8988T (cell line): ENCODE measurements at places on chromosomes 7 and 10.

DNA sequence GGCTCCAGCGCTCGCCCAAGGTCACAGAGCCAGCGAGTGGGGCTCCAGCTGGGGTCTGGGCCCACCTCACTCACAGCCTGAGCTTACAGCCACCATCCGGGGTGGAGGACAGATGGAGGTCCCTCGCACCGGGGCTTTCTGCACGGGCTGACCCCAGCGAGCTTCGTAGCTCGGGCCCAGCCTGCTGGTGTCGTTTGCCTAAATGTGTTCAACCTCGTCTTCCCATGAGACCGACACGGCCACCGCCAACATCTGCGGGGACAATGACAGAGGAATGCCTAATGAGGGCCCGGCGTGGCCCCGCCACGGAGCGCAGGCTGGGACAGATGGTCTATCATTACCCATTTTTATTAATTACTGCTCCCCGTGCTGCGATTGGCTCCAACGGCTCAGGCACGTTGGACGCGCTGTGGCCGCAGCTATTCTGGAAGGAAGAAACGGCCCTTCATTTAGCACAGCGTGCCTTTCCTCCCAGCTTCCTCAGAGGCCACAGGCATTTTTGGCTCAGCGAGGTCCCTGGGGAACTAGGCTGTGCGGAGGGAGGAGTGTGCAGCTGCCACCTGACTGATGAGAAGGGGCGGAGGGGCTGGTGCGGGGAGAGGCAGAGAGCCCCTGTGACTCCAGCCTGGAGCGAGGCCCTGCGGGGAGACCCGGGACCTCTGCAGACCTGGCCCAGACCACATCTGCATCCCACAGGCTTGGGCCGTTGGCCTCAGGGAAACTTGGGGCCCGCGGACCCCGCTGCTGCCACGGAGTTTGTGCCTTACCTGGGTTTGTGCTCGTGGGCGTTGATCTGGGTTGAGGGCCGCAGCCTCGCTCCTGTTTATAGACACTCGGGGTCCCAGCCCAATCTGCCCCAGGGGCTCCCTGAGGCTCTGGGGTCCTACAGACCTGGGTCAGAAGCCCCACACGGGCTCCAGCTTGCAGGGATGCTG lies 22.9 kb upstream of the ELFN1 start:
- DNase-seq: no peak

DNA sequence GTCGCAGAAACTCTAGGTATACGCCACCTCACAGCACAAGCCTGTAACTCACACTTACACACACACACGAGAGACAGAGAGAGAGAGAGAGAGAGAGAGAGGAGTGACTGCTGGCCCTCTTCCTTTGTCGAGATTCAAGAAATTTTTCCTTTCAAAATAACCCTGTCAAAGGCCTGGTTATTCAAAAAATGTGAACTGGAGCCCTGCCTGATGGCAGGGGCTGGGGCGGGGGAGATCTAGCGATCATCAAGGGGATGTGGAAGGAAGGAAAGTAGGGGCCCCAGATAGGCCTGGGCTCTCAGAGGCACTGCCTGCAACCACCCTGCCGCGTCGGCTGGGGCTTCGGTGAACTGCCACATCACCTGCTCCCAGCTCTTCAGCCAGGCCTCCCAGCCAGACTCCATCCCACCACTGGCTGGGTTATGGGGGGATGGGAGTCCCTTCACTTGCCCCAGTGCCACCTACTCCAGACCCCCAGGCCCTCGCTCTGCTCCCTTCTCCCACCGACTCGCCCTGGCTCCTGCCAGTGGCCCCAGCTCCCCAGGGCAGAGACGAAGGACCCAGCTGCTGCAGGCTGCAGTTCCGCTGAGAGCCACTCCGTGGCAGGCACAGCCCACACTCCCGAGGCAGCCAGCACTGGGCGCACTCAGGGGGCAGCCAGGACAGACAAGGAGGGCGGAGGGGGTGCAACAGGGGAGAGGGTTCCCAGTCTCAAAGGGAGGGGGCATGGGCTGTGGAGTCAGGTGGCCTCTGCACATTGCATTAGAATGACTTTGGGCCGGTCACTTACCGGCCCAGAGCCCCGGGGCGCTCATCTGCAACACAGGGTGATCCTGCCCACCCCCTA lies 15.3 kb downstream of the KCNH2 start:
- DNase-seq: peak; percentile 96

DNA sequence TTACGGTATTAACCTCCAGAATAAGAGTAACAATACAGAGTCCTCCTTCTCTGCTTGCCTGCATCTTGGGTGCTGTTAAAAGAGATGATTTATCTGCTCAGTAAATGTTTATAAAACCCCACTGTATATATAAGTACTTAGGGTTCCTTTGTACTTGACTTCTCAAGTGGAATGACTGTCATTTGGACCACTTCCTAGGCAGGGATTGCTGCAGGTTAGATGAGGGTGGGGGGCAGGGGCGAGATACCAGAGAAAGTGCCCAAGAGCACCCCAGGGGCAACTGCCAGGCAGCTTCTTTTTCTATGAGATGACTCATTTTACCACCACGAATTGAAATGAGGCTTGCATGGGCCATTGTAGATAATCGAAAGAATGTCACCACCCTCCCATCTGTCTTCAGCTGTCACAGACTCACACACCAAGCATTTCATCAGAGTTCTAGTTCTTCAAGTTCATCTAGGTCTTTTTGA lies 421.9 kb upstream of the GALNT17 start:
- no peak for DNase-seq

DNA sequence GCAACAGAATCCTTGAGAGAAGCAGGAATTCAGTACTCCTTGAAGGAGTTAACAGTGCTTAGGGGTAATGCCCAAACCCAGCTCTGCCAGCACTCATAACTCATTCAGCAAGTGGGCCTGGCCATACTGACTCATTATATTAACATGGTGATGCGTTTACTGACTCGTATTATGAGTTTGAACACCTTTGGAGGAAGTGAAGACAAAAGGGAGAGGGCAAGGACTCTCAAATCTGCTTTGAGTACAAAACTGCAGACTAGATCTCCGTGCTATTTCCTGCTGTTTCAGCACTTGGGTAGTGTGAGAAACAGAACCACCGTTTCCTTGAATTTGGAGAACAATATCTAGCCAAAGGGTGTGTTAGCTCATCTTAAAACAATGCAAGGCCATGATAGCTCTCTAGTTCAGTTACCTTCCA lies 30.8 kb downstream of the SLC16A9 start:
- no peak for DNase-seq

DNA sequence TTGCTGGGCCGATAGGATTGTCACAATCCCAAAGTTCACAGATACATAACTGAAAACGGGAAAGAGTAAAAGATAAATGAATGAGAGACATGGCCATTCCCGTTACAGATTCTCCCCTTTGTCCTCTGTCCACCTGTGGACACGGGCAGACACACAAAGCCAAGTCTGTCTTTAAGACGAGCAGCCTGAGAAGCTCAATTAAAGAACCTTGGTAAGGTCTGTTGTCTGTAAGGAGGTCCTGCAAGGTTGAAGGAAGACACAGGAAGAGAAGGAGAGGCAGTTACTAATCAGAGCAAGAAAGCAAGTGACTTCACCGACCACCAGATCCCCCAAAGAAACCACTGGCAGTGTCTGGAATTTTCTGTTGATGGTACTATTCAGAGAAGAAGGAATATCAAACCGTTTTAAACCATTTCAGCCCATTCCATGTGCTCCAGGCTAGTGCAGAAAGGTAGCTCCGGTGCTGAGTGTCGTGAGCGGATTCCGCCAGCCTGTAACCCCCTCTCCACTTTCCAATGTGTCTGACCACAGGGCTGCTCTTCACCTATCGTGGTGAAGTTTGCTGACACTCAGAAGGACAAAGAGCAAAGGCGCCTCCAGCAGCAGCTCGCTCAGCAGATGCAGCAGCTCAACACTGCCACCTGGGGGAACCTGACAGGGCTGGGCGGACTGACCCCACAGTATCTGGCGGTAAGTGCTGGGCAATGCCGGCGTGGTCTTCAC lies 252.6 kb downstream of the CELF2 start:
- peak; percentile 51 for DNase-seq

DNA sequence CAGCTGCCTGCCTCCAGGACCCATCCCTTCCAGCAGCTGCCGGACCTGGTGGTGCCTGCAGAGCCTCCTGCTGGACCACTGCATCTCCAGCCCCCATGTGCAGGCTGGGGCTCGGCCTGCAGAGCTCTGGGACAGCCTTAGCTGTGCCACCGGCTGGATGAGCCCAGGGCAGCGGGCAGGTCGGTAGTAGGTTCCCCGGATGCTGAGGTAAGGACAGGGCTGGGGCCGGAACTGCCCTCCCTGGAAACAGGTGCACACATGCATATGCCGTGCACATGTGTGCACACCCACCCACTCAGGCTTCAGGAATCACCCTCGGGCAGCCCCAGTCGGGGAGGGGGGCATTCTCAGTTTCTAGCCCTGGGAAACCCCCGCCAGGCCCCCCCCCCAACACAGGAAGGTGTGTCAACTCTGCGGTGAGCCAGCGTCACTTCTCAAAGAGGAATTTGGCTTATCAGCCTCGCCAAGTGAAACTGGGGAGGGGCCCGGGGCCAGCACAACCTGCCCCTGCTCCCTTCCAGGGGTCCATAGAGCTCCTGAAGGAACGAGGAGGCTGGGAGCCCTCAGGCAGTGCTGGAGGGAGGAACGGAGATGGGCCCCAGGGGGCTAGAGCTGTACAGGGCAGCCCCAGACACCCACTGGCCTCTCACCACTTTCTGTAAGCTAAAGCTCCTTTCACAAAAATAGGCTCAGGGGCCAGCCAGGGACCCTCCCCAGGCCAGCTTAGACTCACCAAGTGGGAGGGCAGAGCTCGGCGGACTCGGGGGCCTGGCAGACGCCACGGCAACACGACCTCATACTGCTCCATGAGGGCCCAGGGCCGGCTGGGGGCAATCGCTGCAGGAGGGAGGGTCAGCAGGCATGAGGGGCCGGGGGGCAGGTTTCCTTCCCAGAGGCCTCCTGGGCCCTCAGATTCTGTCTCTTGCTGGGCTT lies 1.7 kb downstream of the ADAM8 start:
- DNase-seq: peak; percentile 94
